Endothelial cell (in vitro differentiated cells): ENCODE measurements at places on chromosomes 2 and 18.
A peak's percentile ranks its signal among the peaks of the same experiment; 100 is the strongest.

GRCh38 chr2:36266536-36267121 lies 88.9 kb upstream of the CRIM1 start:
- no peak for DNase-seq

DNA sequence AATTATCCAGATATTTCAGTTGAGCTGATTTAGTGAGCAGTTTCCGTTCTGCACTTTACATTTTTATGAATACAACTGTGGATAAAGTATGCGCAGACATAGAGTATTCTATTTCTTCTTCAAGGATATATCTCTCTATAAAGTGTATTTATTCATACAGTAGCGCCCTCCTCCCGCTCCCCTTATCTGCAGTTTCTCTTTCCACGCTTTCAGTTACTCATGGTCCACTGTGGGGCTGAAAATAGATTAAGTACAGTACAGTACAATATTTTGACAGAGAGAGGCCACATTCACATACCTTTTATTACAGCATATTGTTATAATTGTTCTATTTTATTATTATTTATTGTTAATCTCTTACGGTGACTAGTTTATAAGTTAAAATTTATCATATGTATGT lies 19.7 kb upstream of the FHL2 start:
- no peak for DNase-seq

DNA sequence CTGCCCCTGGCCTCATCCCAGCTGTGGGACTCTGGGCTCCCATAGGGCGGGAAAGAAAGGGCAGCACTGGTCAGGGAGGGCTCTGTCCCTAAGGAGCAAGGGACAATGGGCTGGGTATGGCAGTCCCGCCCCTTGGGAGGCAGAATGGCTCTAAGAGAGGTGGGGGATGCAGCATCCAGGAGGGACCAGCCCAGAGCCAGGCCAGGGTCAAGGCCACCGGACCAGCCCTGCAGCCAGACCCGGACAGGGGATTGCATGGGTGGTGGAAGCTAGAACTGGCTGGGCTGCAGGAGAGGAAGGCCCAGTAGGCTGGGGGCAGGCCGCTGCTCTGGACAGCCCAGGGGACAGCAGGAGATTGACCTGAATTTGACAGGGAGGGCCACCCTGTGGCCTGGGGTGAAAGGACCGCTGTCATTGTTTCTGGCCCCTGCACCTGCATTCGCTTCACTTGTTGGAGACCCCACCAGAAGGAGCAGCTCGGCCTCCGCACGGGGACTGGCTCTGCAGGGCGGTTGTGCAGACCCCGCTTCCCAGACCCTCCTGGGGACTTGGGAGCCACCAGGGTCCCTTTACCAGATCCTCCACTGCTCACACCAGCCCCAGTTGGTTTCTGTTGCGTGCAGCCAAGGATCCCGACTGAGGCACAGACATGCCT lies 14.6 kb downstream of the RAMP1 start:
- no peak for DNase-seq

GRCh38 chr2:105368759-105369408 lies 30.0 kb downstream of the FHL2 start:
- no peak for DNase-seq

DNA sequence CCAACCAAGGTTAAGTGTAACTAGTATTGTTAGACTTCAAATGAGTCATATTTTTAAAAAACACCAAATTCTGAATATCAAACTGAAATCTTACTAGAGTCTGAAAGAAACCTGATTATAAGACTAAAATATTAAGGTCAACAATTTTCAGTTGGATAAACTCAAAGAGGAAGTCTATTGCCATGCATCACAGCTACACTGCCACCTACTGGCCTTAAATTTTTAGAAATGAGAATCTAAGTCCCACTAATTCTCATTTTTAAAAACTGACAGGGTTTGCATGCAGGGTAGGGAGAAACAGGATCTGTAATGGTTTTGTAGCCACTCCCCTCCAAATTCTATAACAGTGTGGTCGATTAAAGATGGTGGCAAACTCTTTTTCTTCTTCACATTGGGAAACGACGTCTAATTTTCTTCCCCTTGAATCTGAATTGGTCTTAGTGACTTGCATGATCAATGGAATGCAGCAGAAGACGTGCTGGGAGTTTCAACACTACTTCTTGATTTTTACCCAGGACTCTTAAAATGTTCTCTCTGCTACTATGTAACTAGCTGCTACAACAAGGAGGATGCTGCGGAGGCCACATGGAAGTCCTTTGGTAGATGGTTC lies 176.1 kb upstream of the SESTD1 start:
- DNase-seq: no peak

DNA sequence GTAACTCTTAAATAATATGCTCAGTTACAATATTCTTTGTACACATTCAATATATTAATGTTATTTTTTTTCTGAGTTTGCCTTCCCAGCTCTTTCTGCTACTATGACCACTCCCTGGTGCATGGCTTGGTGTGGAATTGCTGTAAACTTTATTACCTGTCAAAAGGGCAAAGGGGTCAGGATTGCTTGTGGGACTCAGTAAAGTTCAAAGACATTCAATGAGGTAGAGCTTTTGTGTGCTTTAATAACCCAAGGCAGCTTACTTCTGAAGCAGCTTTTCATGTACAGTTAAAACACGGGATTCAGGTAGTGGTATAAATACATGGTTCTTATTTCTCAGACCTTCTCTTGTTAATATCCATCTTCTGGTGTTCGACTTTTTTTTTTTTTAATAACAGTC lies 132.8 kb downstream of the MEIS1 start:
- DNase-seq: no peak

GRCh38 chr18:31402026-31402373 lies 25.4 kb downstream of the DSG4 start:
- no peak for DNase-seq

GRCh38 chr2:216687111-216687510 lies 8.2 kb downstream of the IGFBP5 start:
- DNase-seq: no peak

DNA sequence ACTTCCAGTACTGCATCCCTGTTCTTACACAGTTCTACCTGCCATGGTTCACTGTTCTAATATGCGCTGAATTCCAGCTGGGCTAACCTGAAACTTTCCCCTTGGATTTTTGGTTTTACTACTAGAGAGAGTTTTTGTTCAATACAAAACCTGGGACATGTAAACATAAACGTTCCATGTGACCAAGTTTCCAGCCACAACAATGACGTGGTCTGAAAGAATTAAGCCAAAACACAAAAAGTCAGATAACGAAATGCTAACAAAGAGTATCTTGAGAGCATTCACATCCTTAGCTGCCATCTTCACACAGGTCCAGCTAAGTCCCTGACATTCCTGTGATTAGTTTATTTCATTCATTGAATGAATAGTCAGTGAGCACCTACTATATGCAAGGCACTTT lies 467.0 kb upstream of the PKDCC start:
- DNase-seq: no peak

DNA sequence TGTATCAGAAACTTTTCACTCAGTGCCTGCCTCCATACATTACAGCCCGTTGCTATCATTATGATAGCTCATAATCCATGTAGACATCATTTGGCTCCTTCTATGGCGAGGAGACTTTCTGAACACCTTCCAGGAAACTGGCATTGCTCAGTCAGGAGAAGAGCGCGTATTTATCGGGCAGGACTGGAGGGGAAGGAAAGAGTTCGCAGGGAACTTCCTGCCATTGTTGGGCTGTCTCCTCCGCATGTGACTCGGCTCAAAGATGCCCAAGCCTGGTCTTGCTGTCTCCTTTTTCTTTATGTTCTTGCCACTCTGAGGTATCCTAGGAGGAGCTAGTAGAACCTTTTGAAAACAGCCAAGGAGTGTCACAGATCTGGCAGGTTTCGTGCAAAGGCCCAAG lies 156.8 kb downstream of the CTIF start:
- peak; percentile 48 for DNase-seq

DNA sequence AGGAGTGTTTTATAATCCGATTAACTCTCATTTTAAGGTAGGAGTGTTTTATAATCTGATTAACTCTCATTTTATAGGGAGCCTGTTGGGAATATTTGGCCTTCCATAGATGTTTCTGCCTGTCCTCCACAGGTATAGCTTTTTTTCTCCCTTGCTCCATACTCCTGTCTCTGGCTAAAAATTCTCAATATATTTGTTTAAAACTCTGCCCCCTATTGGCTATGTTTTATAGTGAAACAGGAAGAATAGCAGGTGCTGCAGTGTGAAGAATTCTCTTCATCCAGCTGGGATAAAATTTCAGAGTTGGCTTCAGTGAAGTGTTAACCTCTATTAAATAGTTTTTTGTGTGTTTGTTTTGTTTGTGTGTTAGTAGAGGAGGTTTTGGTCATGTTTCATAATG lies 1046.0 kb upstream of the TMEFF2 start:
- DNase-seq: no peak

DNA sequence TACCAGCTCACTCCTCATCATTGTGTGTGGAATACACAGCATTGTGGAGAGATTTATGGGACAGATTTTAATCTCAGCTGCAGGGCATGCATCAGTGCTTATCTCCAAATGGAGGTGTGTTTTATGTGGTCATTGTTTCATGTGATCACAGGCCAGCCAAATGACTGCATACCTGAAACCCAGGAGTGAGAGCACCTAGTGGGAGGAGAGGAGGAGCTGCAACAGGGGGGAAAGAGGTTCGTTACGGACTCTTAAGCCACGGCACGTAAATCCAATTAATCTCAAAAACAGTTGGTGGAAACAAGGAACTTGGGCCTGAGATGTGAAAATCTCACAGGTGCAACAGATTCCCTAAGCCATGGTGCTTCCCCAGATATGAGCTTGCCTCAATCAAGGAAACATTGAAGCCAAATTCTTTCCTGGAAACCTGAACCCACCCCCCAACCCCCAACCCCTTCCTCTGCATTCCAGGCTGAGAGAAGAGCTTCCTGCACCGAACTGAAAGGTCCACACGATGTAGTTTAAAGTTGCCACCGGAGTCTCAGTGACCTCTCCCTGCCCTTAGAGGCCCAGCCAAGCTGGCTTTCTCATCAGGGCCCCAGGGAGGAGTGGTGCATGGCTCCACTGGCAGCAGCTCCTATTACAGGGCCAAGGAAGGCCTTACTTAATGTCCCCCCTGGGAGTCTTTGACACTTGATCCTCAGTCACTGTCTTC lies 167.4 kb downstream of the C1D start:
- peak; percentile 22 for DNase-seq

- DNase-seq: no peak
These were observed 350.8 kb upstream of the NT5C1B start for GRCh38 chr2:18940184-18940583.

- DNase-seq: no peak
These were observed 42.4 kb downstream of the GYPC start for GRCh38 chr2:126698376-126698775.

GRCh38 chr2:18829251-18829902 lies 240.0 kb upstream of the NT5C1B start:
- DNase-seq: no peak

DNA sequence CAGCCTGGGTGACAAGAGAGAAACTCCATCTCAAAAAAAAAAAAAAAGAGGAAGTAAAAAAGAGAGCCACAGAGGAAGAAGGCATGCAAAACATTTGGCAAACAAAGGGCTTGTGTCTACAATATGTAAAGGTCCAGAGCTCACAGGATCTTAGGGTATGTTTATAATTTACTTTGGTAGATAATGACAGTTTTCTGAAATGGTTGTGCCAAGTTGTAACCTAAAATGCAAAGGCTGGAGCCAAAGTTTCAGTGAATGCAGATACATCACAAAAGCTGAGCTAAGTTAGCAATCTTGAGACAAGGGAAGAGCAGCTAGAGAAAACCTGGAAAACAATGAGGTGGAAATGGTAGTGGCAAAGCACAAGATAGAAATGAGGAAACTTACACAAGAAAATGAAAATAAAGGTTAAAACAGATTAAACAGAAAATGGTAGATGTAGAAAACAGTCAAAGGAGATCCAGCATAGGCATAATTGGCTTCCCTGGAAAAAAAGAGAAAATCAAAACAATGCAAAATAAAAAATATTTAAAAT lies 77.5 kb upstream of the HK2 start:
- DNase-seq: no peak

DNA sequence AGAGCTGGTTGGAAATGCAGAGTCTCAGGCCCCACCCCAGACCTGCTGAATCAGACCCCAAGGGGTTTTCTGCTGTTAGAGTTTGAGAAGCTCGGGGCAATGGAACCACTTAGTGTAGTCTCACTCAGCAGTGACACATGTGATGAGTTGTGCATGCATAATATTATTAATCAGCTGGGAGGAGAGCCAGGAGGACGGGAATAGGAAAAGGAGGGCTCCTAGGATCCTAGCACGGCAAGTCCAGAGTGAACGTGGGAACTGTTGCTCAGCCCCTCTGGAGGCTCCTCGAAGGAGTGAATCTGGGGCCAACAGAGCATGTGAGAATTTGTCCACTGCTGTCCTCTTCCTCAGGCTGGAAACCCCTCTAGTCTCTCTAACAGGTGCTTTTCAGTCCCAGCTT lies 87.1 kb downstream of the HS1BP3 start:
- no peak for DNase-seq

DNA sequence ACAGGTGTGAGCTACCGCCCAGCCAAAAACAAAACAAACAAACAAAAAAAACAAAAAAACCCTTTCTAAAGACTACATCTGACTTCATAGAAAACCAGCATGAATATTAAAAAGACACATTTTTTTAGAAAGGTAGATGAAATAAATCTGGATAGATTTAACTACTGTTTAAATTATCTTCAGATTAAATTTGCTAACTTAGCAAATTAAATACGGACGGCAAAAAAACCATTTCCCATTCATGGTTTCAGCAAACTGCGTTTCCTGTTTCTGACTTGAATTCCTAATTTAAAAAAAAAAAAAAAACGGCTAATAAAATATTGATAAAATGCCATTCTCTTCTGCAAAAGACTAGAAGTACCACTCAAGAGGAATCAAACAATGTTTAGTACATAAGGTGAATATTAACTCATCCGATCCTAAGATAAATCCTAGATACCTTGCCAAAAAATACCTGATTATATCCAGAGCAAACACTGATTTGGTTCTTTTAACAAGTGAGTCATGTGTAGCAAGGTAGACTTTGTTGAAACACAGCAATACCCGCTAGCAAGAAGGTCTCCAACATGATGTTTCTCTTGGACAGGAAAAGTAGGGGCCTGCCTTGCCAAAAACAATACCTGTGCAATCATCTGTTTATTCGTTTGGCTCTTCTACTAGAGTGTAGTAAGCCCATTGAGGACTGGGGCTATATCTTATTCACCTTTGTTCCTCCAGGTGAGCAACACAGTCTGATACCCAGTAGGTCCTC lies 96.2 kb downstream of the BARD1 start:
- DNase-seq: no peak

- no peak for DNase-seq
These were observed 53.3 kb upstream of the GULP1 start for GRCh38 chr2:188238386-188238785.

- no peak for DNase-seq
These were observed 25.2 kb downstream of the PTRHD1 start for GRCh38 chr2:24768013-24768412.
